ENCODE measurements at places on chromosomes 6 and 20.

DNA sequence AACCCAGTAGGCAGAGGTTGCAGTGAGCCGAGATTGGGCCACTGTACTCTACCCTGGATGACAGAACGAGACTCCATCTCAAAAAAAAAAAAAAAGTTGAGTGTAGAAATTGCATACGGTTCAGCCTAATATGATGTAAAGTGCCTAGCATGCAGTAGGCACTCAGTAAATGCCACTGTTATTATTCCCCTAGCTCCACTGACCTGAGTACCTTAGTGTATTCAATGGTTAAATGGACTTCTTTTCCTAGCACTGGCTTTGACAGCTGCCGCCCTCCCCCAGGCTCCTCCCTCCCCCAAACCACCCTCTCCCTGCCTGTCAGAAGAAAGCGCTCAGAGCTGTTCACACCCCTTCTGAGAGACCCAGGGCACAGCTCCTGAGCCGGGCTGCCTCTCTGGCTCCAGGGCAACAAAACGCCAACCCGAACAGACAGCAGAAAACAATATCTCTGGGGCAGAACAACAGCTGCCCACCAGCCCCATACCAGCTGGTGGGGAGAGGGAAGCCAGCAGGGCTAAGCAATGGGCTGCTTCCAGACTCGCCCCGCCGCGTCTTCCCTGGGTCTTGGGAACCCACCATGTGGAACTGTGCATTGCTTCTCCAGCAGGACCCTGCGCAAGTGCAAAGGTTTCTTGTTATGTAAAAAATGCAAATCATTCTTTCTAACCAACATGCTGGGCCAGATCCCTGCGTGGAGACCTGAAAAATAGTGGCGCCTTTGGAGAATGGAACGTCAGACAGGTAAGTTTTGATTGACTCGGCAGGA lies 4.5 kb downstream of the CPNE5 start:
- no peak for DNase-seq

DNA sequence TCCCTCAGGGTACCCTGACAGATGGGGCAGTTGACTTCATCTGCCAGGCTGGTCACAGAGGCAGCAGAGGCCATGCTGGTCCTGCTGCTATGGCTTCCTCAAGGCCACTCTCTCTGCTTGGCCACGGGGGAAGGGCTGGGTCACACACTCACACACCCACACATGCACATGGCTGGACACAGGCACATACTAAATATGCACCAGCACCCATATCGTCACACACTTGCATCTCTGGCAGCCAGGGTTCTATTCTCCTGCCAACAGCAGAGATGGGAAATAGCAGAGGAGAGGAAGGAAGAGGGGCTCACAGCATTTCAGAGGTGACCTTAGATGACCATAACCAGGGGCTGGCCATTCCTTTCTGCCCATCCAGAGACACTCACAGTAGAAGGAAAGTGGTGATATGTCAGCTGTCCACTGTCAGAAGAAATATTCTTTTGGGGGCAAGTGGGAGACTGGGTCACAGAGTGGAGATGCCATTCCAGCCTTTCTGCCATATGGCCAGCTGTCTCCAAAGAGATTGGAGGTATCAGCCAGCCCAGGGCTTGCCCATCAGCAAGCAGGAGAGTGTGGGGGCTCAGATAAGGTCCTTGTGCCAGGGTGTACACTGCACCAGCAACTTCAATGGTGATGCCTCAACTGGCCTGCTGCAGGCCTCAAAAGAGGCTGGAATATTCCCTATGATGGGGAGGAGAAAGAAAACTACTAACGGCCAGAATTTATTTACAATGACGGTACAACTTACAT lies at the start of gene TRIM10:
TRIM10 (minus strand) TSS at position 427 of the 747 bp plus-strand sequence; CDS start at position 74, 353 bp downstream.
- no peak for DNase-seq

DNA sequence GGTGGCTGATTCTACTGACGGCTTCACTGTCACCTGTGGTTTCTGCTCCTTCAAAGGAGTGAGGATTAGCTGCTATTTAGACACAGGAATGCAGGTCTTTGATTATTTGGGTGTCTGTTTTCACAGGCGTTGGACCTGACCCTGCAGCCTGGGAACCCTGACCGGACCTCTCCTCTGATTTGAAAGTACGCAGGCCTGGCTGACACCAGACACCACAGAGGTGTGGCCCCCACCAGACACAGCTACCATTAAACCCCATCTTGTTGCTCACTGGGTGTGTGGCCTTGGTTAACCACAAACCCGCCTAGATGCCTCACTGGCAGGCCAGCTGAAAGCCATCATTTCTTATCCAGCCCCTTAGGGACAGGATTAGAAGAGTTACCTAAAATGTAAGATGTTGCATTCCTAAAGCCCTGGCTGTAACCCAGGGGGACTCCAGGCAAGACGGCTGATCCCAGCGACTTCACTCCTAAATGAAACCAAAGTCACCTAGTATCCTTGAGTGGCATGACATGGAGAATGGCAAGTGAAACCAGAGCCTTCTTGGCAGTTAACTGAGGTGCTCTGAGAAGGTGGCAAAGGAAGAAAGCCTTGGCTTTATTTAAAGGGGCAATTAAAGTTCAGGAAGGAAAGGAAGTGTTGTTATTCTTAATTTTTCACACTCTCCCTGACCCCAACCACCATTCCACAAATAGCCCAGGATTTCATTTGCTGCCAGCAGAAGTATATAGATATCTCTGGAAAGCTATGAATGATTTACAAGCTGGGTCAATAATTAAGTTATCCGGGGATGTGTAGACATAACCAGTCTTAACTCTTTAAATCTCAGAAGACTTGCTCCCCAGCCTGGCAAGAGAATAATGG lies 169.9 kb downstream of the QRSL1 start:
- DNase-seq: no peak

DNA sequence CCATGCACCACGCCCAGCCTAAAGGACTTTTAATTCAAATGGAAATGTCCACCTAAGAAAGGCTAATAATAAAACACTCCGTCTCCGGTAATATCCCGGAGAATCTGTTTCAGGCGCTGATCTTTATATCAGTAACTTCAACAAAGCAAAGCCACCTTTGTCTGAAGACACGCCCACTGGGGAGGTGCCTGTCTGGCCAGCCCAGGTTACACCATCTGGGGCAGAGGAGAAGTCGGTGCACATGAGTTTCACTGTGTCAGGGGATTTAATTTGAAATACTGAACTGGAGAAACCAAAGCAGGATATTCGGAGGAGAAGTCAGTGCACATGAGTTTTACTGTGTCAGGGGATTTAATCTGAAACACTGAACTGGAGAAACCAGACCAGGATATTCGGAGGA lies 9.4 kb downstream of the SERPINB6 start:
- no peak for DNase-seq

- no peak for DNase-seq
These were observed 148.5 kb downstream of the RNGTT start for GRCh38 chr6:88814909-88815308.

Measured in activated naive CD8-positive, alpha-beta T cell treated with anti-CD3 and anti-CD28 coated beads for 36 hours (primary cell).